Effector CD4-positive, alpha-beta T cell (primary cell): ENCODE measurements at places on chromosomes 4 and X.

DNA sequence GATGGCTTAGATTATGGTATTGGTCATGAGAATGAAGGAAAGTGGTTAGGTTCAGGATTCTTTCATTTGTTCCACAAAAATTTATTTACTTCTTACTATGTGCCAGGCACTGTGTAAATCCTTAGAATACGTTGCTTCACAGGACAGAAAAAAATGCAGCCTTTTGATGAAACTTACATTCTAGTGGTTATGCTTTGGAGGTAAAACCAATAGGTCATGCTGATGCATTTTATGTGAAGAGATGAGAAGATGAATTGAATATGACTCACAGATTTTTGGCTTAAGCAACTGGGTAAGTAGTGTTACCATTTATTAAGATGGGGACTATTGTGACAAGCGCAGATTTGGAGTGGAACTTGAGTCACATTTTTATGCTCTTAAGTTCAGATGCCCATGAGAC is 165.3 kb downstream of the GLRA2 start:
- no peak for DNase-seq

GRCh38 chrX:15391850-15392249 is 7.6 kb upstream of the VEGFD start:
- no peak for DNase-seq

DNA sequence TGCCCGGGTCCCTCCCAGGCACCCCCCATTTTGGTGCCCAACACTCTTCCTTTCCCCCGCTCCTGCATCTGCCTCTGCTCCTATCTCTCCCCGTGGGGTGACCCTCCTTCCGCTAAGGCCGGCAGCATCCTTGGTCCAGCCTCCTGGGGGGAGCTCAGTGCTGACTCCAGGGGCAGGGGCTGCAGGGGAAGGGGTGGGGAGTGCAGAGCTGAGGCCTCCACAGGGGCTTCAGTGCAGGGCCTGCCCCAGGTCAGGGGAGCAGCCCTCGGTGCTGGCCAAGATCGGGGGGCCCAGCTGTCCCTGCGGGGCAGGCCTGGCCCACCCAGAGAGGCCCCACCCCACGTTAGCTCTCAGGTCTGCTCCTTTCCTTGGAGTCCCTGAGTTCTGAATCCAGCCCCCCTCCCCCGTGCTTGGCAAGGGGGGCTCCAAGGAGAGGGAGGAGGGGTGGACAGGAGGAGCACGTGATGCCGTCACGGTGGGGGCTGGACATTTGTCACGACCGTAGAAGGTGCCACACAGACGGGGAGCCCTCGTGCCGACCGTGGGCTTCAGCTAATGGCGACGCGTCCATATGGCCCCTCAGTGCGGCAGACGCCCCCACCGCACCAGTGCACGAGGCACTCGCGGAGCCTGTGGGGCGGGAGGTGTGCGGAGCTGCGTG is 63.5 kb upstream of the ADRA2C start:
- DNase-seq, result no peak

DNA sequence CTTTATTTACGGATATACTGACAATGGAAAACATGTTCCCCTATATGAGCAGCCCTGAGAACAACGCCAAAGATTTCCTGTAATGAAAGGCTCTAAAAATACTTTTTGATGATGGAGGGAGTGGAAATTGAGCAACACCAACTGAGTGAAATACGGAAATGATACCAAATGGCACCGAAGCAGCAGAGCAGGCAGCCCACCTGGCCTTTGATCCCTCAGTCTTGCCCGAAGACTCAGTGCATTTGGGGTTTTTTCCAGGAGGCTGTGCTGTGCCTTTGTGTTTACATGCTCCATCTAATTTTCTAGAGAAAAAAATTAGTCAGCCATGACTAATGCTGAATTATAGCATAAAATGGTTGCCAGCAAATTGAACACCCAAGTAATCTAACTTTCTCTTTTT is 169.9 kb upstream of the RBPJ start:
- no peak for DNase-seq

- no peak for DNase-seq
Measured at GRCh38 chr4:55733932-55734331, 85.7 kb upstream of the EXOC1L start.

GRCh38 chr4:114563536-114564315 is 34.9 kb upstream of the UGT8 start:
- DNase-seq, result no peak

GRCh38 chr4:8344377-8344776 is 74.8 kb downstream of the HTRA3 start:
- no peak for DNase-seq

DNA sequence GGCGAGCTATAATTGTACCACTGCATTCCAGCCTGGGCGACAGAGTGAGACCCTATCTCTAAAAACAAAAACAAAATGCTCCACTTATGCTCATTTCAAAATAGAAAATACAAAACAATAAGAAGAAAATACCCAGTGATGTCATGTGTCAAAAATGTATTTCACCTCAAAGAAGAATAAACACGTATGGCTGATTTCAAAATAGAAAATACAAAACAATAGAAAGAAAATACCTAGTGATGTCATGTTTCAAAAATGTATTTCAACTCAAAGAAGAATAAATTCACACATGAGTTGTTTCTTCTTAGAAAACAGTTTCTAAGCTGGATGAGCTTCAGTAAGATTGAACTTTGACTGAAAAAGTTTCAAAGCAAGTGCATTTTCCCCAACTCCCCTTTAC is 20.3 kb upstream of the PDCL2 start:
- DNase-seq, result no peak

- DNase-seq, result no peak
Measured at GRCh38 chr4:177511611-177512010, 69.4 kb upstream of the AGA start.

DNA sequence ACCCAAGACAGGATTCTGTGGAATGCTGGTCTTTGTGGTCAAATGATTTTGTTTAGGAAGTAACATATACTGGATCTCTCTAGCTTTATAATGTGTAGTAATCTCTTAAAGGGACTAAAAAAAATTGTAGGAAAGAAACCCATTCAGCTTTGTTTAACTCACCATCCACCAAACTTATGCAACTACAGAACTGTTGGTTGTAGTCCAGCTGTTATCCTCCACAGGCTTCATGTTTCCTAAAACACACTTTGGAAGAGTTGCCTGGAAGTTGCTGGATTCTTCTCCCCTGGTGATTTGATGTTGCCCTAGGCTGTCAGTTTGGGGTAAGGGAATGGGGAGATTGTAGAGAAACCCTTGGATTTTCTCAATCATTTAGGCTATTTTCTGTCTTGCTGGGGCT is 89.3 kb downstream of the RLIM start:
- no peak for DNase-seq

DNA sequence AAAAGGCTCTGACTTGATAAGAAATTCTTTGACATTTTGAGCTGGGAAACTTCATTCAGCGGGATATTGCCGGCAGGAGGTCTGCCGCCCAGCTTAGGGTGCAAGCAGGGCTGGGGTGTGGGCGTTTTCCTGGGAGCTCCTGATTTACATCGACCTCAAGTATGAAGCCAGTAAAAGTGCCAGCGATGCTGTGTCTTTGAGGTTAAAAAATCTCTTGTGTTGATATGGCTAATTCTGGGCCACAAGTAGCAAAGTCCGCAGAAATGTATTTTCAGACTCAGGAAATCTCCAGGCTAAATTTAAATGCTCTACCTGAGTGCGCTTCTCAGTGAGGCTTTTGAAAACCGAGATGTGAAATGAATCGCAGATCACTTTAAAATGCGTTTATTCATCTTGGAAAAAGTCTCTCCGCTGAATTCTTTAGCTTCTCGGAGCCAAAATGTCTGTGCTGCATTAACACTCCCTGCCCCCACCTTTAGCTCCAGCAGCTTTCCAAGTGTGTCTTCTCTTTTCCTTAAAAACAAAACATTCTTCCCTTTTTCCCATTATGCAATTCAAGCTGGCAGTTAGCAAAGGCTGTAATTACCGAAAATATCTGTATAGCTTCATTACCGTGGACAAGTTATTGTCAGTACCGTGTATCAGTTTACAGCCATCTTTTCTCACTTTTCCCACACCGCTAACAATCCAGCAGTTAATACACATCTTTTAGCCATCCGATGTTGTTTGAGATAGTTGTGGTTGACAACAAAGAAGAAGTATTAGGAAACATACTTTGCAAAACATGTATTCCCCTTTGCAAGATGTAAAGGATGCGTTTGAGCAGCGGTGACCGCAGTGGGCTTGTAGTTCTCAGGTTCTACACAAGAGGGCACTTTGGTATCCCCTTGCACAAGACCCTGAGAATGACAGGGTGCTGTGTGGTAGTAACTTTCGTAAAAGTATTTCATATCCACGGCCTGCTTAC is 136.0 kb upstream of the STX18 start:
- DNase-seq, result no peak

DNA sequence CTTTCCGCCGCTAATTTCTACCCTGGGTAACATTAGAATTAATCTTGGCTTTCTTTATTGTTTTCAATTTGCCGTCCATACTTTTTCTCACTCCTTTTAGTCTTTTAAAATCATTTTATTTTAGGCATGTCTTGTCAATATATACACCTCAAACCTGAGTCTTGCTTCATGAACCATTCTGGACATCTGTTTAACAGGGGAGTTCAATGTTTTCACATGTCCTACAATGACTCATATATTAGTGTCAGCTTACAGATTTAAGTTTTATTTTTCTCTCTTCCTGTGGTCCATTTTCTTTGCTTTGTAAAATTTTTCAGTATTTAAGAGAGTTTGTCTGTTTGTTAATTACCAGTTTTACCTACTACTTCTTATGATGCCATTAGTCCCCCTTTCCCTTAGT is 89.5 kb downstream of the LCORL start:
- no peak for DNase-seq

GRCh38 chr4:76194325-76194724 is 19.3 kb downstream of the SCARB2 start:
- no peak for DNase-seq

DNA sequence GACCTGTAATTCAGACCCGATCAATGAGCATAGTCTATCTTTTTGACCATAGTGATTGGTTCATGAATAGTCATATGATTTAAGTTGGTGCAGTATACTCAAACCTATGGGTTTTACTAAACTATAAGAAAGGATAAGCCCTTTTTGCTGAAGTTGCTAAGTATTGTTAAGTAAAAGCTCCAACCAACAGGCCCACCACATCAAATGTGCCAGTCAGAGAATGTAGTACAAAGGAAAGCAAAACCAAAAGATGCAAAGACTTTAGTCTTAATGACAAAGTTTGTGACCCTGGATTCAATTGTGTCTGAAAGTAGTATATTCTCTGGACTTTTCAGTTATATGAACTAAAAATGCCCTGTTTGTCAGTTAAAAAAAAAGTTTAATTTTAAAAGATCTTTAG is 208.1 kb upstream of the TET2 start:
- DNase-seq, result no peak

GRCh38 chr4:84790769-84791565 is 175.5 kb downstream of the WDFY3 start:
- no peak for DNase-seq

DNA sequence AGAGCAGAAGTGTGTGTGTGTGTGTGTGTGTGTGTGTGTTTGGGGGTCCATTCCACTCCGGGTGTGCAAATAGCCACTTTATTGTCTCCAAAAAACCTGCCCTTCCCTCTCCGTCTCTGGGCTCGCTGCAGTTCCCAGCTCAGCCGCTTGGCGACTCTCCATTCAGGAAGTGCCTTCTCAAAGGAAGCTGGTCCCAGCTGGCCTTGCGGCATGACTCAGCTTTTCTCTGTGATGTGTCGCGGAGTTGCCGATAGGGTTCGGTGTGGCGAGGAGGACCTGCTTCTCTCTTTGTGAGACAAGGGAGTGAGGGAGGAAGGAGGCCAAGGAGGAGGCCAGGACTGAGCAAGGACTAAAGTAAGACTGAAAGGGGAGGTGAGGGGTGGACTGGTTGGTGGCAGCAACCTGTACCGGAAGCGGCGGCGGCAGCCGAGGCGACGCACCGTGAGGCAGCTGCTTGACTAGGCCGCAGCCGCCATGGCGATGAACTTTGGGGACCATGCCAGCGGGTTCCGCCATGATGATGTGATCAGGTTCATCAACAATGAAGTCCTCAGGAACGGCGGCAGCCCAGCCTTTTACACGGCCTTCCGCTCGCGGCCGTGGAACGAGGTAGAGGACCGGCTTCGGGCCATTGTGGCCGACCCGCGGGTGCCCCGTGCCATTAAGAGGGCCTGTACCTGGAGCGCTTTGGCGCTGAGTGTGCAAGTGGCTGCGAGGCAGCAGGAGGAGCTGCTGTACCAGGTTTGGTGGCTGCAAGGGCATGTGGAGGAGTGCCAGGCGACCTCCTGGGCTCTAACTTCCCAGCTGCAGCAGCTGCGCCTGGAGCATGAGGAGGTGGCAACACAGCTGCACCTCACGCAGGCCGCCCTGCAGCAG is at the start of gene TEX13C:
TEX13C (plus strand) TSS at position 226 of the 876 bp plus-strand sequence; CDS start at position 475, 249 bp downstream.
- no peak for DNase-seq

- no peak for DNase-seq
Measured at GRCh38 chr4:153261914-153262313, 57.7 kb downstream of the TRIM2 start.

- DNase-seq, result no peak
Measured at GRCh38 chrX:134734466-134734952, 76.2 kb upstream of the PLAC1 start.

DNA sequence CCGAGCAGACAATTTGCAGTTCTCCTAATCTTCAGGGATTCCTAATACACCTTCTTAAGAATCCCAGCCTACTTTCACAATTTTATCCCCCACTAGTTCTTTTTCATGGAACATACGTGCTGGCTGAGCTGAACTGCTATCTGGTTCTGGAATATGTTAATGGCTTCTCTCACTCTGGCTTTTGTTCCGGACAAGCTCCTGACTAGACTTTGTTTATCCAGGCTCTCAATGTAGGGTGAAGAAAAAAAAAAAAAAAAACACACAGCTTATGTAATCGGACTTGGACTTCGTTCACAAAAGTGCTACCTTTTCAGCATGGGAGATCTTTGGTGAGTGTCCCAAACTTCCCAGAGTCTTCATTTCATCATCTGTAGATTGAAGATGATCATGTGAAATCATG is 555.4 kb upstream of the CPEB2 start:
- DNase-seq, result no peak

DNA sequence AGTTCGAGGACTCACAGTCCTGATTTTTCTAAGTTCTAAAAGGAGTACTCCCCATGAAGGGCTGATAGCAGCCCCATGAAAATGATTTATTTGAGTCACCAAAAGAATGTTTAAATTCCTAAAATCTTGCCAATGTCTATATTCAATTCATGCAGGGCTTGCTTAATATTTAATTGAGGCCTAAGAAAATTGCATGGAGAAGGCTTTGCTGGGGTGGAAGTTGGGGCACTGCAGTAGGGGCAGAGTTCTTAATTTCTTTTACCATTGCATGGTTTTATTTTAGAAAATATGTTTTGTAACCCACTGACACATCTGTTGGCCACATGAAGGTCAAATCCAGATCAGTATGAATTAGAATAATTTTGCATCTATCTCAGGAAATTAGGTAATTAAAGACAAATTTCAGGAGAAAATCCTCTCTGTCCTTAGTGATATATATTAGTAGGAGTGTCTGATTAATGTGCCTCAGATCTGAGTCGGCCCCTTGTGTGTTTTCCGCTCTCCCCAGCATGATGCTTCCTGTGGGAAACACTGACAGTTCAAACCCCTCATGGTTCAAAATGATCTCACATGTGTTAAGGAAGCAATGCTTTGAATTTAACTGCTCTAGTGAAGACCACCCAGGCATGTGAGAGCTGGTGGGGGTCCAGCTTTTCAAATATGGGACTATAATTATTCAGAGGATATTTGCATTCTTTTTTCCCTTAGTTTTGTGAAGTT is 54.0 kb upstream of the EGFL6 start:
- DNase-seq, result no peak

GRCh38 chrX:20252381-20253231 is 14.1 kb downstream of the RPS6KA3 start:
- DNase-seq, result peak; percentile 66
